ENCODE measurements at places on chromosomes 5 and 9.

DNA sequence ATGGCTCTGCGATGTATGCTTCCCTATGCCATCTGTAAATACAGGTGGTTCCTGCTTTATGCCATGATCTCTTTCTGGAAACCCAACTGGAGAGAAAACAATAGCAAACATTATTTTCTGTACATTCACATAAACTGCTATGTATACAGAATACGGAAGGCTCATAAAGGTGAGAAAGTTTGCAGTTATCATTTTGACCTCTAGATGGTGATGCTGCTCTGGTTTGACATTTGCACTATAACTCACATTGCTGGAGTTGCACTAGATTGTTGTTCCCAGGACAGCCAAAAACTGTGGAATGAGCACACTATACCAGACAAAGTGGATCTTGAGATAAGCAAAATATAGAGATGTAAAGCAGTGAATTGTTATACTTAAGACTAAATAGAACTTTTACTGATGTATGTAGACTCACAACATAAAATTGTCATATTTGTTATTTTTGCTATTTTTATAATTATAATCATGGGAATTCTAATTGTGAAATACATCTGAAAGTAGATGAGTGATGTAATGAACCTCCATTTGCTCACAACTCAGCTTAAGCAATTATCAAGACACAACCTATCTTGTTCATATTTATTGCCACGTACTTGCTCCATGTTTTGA lies 246.5 kb downstream of the PTPRD start:
- peak; percentile 43 for DNase-seq

DNA sequence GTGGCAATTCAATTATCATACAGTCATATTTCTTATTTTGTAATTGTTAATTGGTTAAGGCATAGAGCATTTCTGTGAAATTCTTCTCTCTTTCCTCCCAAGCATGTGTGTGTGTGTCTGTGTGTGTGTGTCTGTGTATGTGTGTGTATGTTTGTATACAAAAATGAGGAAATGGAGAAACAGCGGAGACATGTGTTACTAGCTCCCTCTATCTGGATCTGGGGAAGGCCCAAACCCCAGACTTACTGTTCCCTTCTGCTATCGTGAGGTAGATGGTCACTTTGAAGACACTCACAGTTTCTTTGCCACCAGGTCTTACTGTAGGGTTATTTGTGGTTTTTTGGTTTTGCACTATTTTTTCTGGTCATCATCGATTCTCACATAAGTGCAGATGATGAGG lies 11.4 kb upstream of the C5orf63 start:
- no peak for DNase-seq

DNA sequence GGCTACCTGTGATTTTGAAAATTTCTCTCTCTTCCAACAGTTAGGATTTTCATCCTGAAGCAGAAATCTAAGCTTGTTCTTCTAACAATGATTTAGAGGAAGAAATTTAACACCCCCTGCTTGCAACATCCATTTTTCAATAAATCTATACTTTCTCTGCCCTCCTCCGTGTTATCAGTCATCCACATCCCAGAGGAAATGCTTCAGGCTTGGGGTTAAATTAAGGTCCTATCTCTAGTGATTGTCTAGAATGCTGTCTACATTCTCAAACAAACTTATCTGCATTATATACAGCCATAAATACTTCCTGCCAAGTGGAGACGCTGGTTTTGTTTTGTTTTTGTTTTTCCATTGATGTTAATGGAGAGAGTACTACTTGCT lies 371.0 kb downstream of the CSNK1G3 start:
- no peak for DNase-seq

- DNase-seq = peak; percentile 75
Measured at GRCh38 chr9:86099701-86100364, 475 bp upstream of the GOLM1 start.

GRCh38 chr5:15103130-15103529 lies 231.6 kb upstream of the ANKH start:
- DNase-seq = no peak

GRCh38 chr5:5198135-5198534 lies 58.0 kb downstream of the ADAMTS16 start:
- DNase-seq = no peak

- no peak for DNase-seq
Measured at GRCh38 chr9:107586493-107586892, 96.9 kb upstream of the KLF4 start.

DNA sequence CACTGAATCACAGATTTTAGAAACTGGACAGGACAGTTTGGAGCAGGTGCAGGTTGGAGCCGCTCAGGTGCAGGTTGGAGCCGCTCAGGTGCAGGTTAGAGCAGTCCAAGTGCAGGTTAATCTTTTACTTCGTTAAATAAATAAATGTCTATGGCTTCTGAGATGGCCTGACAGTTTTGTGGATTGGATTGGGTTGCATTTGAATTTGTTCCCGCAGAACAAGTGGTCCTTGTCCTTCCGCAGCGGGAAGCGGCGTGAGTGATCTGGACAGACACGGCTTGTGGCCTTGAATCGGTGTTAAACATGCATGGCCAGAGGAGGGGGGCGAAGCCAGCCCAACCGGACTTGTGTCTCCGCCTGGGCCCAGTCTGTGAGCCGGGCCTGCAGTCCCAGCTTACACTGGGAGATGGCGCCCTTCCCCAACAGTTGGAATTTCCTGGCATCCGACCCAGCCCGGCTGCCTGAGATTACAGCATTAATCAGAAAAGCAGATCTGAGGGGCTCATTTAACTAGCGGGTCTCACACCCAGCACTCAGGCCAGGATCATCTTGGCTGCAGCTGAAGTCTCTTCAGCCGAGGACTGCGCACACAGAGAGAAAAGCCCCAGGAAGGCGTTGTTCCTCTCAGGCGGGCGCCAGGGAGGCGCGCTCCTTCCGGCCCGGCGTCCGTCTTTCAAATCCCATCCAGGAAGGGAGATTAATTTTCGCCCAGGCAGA lies 1.5 kb upstream of the OLFM1 start:
- peak; percentile 94 for DNase-seq

- no peak for DNase-seq
Measured at GRCh38 chr5:10400831-10401230, 40.8 kb upstream of the ROPN1L start.

GRCh38 chr5:132372542-132372941 lies 3.0 kb downstream of the SLC22A5 start:
- DNase-seq = peak; percentile 38

DNA sequence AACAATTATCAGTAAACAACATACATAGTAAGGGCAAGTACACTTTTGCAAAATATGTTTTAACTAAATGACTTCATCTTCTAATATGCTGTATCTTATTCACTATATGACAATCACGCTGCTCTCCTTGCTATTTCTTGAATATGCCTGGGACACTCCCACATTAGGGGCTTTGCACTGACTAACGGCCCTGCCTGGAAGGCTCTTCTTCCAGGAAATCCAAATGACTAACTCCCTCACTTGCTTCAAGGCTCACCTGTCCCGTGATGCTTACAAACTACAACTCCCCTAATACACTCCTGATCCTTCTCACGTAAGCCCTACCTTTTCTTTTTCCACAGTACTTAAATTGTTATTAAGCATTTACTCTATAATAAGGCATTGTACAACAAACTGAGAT lies 10.6 kb downstream of the ERP44 start:
- DNase-seq = no peak

DNA sequence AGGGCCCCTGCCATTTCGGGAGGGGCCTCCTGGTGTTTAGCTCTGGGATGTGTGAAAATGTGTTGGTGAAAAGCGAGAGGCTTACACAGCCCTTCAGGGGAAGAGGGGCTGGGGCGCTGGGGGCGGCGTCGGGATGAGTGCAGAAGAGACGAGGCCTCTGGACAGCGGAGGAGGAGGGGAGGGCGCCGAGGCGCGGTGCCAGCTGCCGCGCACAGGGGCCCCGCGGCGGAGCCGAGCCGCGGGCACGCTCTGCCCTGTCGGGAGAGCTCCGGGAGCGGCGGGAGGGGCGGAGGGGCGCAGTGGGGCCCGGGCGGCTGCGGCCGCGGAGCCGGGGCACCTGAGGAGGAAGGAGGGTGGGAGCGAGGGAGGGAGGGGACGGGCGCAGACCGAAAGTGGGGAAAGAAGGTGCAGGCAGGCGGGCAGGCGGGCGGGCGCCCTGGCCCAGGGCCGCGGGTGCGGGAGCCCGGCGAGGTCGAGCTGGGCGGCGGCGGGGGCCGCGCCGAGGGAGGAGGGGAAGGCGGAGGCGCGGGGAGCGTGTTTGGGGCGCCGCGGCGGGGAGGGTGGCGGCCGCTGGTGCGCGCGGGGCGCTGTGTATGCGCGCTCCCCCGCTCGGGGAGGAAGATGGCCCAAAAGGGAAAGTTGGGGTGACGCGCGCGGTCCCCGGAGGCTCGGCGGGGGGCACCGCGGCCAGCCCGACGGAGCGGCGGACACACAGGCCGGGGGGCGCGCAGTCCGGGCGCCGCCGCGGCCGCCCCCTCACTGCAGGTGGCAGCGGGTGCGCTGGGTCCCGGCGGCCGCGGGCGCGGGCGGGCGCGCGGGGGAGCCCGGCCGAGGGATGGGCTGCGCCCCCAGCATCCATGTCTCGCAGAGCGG lies at the start of gene PDE8B:
PDE8B (plus strand) TSS at position 590 of the 873 bp plus-strand sequence; CDS start at position 836, 246 bp downstream.
- no peak for DNase-seq

DNA sequence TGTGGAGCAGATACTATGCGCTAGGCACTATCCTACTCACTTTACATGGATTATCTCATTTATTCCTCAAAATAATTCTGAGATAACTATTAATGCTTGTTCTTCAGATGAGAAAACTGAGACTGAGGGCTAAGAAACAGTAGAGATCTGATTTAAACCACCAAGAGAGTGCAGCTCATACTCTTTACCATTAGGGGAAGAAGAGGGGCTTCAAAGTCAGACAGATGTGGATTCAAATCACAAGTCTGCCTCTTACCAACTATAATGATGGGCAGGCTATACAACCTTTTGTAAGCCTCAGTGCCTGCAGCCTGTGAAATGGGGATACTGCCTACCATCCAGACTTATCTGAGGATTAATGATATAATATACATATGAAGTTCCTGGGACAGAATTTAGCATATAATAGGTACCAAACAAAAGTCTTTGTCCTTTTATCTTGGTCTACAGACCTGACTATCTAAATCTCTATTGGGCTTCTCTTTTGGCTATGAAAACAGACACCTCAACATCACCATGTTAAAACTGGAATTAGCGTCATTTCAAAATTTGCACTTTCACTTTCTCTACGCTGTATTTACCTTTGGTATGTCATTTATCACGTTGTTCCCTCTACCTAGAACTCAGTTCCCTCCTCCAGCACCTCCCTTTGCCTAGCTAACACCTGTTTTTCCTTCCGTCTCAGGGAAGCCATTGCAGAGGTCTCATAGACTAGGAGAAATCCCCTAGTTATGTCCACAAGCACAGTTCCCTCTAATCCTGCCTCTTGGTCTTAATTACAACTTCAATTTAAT lies 13.8 kb upstream of the TMEM267 start:
- no peak for DNase-seq

All from islet precursor cell (in vitro differentiated cells).